NCI-H1436 (cell line): ENCODE measurements at places on chromosomes 11 and 22.

- no peak for DNase-seq
Measured at GRCh38 chr11:118379497-118379896, 20.1 kb downstream of the UBE4A start.

DNA sequence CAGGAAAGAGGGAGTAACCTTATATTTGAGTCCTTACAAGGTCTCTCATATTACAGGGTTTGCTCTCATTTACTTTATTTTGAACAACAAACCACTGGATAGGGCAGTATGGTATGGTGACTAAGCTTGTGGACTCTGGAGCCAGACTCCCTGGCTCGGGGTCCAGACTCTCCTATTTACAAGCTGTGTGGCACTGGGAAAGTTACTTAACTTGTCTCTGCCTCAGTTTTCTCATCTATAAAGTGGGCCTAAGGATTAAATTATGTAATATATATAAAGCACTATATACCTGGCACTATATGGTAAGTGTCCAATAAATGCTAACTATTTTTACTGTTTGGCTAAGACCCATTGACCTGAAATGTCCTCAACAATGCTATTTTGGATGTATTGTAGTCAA is 1.7 kb upstream of the DCHS1 start:
- DNase-seq = no peak

GRCh38 chr11:45745065-45745811 is 59.7 kb upstream of the SLC35C1 start:
- no peak for DNase-seq

DNA sequence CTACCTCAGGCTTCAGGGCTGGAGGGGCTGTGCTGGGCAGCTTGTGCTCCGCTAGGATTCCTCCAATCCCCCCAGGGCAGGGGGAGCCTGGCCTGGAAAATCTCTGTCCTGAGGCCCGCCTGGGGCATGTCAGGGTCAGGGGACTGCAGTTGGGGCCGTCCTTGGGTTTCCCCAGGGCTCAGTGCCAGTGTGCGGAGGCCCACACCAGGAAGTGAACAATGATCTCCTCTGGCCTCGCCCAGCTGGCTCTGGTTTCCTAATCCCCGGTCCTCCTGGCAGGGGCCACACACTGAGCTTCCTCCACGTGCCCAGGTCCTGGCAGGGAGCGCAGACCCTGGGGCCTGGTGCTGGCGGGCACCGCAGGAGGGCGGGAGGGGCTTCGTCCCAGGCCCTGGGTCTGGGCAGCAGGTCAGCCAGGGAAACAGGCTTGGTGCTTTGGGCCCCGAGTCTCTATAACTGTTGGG is 1.4 kb upstream of the MUC2 start:
- DNase-seq = no peak

DNA sequence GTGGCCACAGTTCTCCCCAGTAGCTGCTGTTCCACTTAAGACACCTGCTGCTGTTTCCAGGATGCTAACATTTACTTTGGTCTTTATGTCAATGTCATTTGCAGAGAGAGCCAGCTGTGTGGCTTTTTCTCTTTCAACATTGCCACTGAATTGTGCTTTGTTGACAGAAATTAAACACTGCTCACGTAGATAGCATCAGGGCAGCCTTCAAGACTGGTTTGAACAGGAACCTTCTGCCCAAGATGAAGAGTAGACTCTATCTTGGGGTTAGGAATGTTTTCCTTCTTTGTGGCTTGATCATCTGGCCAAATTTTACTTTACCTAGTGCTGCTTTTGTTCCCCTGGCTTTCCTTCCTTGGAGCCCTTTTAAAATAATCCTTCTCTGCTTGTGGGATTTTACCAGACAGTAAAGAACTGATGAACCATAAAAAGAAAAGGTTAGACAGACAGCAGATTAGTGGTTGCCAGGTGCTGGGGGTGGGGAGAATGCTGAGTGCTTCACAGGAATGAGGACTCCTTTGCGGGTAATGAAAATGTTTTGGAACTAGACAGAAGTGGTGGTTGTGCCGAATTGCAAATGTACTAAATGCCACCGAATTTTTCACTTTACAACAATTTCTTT is 22.7 kb upstream of the XBP1 start:
- DNase-seq = peak; percentile 49

GRCh38 chr11:92830377-92831155 is 138.9 kb upstream of the MTNR1B start:
- no peak for DNase-seq

DNA sequence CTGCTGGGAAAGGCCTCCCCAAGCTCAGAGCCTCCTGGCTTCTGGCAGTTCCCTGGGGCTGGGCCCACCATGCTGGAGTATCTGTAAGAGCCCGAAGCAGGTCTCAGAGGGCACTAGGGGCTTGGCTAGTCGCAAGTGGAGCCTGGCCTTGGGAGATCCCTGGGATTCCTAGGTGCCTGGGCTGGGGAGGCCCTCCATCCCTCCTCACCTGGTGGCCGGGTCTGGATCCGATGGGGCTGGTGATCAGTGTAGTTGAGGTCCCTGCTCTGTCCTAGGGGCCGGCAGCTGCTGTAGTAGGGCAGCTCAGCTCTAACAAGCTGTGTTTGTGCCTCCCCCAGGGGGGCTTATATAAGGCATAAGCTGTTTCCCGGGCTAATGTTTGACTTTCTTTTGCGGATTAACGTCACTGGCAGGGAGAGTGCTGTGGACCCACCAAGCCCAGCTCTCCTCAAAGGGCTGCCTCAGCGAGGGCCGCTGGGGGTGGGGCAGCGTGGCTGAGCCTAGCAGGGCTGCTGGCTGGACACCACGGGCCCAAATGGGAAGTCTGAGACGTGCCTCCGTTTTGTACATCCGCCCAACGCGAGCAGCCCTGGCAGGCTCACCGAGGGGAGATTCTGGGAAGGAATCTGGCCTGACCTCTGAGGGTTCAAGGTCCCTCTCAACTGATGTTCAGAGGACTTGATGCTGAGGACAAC is at the start of gene SLC22A8:
SLC22A8 (minus strand) TSS at position 321 of the 695 bp plus-strand sequence. CDS start 883 bp downstream, outside the sequence.
- DNase-seq = no peak

DNA sequence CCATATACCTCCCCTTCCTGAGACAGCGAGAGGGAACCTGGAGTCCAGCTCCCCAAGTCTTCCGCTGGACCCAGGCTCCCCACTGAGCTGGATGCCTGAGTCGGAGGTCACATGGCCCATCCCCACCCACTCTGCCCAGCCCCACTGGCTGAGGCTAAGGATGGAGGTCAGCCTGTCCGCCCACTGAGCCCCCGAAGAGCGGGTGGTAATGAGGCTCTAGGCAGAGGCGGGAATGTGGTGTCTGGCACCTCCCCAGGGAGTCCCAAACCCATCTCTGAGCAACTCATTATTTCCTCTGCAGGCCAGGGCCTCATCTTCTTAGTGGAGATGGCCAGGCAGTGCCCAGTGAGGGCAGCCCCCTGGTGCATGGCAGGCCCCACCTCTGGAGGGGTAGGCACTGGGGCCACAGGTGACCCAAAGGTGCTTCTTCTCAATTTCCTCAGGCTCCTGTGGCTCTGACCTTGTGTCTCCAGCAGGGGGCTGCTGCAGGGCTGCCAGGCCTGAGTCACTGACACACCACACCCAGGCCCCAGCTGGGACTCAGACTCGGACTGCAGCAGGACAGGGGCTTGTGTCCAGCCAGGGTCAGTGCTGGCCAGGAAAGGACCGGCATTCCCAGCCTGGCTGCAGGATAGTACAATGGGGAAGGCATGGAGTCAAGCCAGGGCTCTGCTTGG is 10.2 kb upstream of the PDE2A start:
- no peak for DNase-seq

GRCh38 chr11:35946766-35947165 is 2.9 kb downstream of the LDLRAD3 start:
- no peak for DNase-seq

DNA sequence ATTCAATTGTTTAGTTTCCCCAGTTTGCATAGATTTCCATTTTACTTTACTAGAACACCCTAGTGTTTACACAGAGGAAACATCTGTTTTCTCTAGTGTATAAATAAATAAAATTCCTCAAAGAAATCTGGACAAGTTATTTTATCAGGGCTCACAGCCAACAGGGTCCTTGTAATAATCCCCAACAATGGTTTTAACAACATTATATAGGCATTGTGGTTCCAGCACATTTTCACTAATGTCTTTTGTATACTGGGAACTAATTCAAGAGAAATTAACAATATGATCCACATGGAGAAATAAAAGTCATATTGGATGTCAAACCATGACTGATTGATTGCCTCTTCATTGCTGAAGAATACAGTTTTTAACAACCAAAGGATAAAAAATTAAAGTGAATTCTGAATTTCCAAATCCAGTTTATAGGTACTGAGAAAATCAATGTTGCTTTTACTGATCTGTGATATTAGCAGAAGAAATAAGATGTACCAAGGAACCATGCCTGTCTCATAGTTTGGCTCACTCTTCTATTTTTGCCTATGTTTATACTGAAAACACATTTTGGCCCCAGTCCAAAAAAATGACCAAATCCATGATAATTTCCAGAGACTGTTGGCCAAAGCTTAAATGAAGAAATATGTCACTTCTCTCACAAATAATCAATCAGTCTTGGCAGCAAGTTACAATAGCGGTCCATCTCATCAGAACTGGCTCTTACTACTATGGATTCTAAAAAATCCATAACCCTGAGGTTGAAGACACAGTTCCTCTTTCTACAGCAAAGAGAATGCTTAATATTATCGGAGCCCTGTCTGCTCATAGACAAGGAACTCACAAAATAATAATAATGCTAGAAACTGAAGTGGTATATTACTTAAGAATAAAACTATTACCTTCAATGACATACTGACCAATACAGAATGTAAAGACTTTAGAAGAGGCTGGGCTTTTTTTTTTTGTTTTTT is 1.4 kb upstream of the MS4A13 start:
- no peak for DNase-seq

- peak; percentile 68 for DNase-seq
Measured at GRCh38 chr11:108497317-108498045, 703 bp downstream of the POGLUT3 start.

DNA sequence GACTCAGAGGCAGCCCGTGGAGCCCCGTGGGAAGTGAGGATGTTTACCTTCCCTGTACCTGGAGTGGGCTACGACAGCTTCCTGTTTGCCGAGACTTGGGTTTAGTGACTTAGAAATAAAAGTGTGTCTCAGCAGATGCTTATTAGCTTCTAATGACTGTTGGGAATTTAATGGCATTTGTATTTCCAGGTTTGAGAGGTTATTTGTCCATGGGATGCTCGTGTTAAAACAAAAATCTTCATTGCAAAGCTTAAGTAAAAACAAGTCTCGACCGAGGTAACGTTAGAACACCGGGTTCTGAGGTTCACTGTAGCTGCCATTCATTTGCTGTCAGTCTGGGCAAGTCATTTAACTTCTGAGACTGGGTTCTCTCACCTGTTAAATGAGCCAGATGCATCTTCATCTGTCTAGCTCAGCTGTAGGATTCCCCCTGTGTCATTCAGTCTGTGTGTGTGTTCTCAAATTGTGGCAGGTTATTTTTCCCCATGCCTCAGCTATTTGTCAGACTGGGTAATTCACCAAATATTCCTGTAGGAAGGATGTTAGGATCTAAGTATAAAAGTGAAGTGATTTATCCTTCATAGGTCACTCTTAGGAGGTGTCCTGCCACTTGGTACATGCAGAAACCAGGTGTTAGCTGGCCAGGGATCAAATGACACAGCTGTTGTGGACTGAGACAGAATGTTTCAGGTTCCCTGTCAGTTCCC is 791 bp downstream of the EI24 start:
- no peak for DNase-seq

DNA sequence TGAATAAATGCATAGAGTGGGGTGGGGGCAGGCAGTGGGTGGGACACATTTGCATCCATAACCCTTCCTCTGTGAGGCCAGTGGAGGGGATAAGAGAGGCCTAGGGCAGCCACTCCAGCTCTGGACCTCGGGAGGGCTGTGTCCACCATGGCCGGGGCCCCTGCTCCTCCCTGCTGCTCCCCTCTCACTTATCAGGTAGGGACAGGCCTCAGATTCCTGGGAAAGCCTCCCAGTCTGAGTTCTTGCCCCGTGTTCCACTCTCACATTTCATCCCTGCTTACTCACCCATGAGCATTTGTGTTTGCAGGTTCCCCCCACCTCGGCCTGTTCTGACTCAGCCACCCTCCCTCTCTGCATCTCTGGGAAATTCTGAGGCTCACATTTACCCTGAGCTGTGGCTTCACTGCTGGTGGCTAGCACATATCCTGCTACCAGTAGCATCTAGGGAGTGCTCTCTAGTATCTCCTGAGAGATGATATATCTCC is 128.7 kb upstream of the TOP3B start:
- no peak for DNase-seq

- DNase-seq = no peak
Measured at GRCh38 chr11:95908826-95909225, 15.1 kb downstream of the MTMR2 start.

DNA sequence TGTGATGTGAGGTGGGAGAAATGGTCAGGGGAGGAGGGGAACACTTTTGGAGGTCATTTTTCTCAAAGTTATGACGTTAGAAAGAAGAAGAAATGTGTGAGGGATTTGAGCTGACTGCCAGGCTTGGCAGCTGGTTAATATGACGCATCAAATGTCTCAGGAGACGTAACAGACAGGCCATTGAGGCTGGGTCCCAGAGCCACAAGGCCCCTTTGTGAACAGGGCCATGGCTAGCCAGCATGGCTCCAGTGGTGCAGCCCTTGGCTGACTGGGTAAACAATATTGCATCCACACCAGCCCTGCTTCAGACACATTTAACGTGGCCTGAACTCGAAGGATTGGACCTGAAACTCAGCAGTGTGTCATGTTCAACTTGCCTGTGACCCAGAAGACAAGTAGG is 34.3 kb downstream of the AMOTL1 start:
- DNase-seq = no peak

DNA sequence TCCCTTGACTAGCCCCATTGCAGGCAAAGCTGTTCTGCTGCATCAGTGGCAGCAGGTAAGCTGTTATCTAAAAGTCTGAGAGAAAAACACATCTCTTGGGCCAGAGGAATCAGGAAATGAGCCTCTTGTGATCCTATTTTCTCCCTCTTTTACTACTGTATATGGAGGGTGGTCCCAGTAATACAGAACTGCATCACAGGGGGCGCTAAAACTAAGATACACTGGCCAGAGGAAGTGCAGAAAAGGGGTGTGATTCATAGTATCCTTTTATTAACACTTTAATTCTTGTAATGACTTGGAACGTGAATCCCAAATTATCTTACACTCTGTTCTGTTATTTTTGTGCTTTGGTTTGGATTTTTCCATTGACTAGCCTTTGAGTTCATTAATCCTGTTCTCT is 8.8 kb upstream of the MED17 start:
- DNase-seq = no peak

GRCh38 chr11:10114593-10115404 is 179.2 kb downstream of the SBF2 start:
- no peak for DNase-seq

- DNase-seq = no peak
Measured at GRCh38 chr11:100777736-100778135, 90.6 kb downstream of the ARHGAP42 start.
